SW480 (cell line): ENCODE measurements at places on chromosomes 2 and 18.
A peak's percentile ranks its signal among the peaks of the same experiment; 100 is the strongest.

DNA sequence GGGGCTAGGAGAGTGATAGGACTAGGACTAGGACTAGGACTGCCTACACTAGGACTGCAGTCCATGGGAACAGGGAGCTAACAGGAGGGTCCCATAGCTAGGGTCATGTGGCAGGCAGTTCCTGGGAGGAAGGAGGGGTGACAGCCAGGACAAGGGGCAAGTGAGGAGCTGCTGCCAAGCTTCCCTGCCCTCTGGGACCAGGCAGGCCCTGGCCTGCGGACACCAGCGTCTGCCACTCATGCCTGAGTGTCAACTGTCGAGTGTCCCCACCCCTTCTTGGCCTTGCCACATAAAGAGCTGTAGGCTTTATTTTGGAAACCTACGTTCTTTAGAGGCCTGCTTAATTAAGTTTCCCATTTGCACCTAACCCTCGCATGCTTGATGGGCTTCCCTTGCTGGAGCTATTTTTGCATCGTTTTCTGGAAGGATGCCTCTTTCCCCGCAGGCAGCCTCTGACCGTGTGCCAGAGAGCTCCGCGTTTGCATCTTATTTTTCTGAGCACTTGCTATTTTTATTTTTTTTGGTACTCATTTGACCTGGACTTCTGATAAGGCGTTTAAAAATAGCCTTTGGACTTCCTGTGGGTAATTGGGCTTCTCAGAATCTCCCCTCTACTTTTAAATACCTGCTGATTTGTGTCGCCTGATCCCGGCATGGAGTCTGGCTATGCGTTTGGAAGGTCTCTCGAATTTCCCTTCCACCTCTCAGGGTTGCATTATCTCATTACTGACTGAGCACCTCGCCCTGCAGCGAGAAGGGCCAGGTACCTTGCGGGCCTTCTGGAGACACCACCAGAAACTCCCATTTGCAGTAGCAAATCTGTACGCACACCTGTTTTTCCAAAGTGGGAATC is 66.4 kb downstream of the SH3RF3 start:
- DNase-seq, result no peak

GRCh38 chr2:223328578-223328977 is 273.6 kb downstream of the SCG2 start:
- no peak for DNase-seq

DNA sequence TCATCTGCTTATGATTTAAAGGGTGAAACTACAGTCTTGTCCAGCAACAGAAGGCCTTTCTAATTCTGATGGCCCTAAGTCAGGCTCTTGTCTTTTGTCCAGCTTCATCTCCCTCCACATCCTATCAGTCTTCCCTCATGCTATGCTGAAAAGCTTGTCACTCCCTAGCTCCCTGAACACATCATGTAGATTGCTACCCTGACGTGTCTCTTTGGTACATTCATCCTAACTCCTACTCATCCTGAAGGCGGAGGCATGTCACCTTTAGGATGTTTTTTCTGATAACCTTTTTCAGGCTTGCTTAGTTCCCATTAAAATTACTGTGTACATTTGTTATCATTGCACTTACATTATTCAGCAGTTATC is 78.4 kb upstream of the ARL5A start:
- no peak for DNase-seq

GRCh38 chr2:178271629-178272333 is 77.5 kb downstream of the OSBPL6 start:
- DNase-seq, result no peak

DNA sequence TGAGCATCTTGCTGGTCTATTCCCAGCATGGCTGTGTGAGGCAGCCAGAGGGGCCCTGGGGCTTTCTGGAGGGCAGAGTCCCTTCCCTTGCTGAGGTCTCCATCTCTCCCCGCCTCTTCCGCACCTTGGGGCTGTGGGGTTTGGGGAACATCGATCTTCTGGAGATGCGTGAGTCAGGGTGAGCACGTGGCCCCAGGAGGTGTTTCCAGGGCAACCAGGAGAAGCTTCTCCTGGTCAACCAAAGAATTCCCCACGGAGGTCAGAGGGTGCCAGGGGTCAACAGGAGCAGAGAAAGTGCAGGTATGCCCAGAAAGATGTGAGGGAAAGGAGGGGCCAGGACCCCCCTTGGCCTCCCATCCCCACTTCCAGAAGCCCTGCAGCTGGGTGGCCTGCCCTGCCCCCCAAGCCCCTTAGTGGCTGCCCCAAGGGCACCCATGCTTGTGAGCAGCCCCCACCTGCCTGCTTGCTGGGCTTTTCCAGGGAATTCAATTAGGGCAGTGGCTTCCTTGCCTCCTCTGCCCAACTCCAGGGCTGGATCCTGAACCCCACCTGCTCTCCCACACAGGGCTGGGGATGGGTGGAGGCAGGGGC is 2.8 kb upstream of the PROM2 start:
- DNase-seq, result no peak

DNA sequence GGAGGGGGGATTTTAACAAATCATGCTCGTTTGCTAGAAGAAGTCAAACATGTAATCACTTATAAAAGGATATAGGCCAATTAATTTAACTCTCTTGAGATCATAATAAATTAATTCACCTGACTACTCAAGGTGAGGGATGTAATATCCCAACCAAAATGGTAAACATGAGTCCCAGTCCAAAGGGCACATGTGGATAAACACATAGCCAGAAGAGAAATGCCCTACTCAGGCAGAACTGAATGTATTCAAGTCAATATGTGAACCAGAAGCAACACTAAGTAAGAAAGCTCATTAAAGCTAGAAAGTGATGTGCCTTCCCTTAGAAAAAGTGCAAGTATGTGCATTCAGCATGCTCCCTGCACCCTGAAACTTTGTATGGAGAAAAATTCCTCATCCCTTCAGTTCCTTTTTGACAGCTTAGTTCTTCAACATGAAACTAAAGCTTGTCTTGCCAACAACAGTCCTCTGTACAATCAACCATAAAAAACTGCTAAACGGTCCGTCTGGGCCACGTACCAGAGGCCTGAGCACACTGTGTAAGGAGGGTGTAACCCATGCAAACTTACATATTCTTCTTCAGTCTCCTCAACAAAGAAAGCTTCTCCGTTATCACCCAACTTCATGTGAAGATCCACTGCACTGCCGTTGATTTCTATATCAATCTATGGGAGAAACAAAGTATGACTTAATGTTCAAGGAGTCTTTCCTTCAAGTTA is 58.9 kb downstream of the LPIN2 start:
- no peak for DNase-seq

GRCh38 chr2:222000326-222000725 is 298.5 kb downstream of the PAX3 start:
- DNase-seq, result peak; percentile 56

DNA sequence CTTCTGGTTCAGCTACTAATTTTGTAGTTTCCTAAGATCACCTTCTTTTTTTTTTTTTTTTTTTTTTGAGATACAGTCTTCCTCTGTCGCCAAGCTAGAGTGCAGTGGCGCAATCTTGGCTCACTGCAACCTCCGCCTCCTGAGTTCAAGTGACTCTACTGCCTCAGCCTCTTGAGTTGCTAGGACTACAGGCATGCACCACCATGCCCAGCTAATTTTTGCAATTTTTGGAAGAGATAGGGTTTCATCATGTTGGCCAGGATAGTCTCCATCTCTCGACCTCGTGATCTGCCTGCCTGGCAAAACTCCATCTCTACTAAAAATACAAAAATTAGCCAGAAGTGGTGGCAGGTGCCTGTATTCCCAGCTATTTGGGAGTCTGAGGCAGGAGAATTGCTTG is 301.5 kb upstream of the TFPI start:
- no peak for DNase-seq

DNA sequence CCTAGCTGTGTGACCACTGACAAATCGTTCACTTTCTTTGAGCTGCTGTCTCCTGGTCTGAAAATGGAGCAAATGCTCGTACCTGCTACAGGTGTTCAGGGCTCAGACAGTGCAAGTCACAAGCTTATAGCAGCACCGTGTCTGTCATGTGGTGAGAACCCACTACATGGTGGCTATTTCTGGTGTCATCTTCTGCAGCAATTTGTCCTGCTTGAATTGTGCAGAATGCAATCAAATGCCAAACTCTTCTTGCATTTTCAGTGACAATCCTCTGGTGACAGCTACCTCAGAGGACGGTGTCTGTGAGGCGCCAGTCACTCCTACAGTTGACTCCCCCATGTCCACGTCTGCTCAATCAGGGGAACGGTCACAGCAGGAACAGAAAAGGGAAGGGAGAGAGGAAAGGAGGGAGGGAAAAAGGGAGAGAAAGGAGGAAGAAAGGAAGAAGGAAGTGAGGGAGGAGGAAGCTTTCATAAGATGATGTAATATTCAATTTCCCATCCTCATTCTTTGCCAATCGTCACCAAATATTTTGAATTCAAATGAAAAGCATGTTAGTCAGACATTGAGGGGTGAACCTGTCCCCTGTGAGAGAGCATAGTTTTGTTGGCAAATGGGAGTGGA is 122.2 kb downstream of the BCL2 start:
- no peak for DNase-seq

- no peak for DNase-seq
These were observed 44.2 kb upstream of the VPS54 start for GRCh38 chr2:64063454-64063853.

DNA sequence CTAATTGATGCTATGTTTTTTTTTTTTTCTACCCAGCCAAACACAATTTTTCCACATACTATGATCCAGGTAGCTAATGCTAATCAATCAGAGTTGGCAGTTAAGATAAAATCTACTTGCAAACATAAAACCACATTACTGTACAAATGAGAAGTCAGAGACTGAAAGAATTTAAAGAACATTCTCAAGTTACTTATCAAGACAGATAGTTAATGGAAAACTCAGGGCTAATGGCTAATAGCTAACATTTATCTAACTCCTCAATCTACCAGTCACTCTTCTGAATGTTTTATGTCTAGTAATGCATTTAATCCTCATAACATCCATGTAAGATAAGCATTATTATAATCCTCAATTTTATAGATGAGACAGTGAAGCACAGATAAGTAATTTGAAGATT is 537.6 kb upstream of the SETBP1 start:
- no peak for DNase-seq

GRCh38 chr2:14722904-14723570 is 90.5 kb downstream of the LRATD1 start:
- no peak for DNase-seq

- no peak for DNase-seq
These were observed 41.8 kb upstream of the TMEM200C start for GRCh38 chr18:5937121-5937520.

- peak; percentile 19 for DNase-seq
These were observed 83.1 kb upstream of the BZW1 start for GRCh38 chr2:200728630-200729029.

GRCh38 chr2:45769854-45770576 is 118.5 kb downstream of the PRKCE start:
- no peak for DNase-seq

DNA sequence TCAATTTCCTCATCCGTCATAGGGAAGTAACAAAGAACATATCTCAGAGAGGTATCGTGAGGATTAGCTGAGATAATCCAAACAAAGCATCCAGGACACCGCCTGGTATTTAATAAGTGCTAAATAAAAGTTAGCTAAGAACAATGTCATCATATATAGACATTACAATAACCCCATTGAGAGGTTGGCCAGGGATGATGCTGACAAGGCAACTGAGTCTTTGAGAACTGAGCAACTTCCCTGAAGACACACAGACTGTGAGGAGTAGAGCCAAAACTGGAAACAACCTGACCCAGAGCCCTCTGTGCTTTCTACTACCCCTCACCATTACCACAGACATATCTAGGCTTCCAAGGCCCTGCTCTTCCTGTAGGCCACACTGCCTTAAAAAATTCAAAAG is 1.6 kb upstream of the DCTN1 start:
- no peak for DNase-seq

DNA sequence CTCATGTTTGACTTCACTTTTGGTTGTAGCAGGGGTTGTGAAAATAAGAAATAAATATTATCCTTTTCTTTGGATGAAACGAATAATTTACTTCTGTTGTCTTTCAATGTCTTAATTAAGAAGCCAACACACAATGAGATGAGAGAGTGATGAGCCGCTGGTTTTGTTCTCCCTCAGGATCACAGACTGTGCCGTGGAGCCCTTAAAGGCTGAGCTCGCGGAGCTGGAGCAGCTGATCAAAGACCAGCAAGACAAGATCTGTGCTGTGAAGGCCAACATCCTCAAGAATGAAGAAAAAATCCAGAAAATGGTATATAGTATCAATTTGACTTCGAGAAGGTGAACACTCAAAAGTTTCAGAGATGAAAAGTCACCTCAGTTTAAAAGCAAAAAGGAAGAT is 28.1 kb upstream of the ASB1 start:
- no peak for DNase-seq

DNA sequence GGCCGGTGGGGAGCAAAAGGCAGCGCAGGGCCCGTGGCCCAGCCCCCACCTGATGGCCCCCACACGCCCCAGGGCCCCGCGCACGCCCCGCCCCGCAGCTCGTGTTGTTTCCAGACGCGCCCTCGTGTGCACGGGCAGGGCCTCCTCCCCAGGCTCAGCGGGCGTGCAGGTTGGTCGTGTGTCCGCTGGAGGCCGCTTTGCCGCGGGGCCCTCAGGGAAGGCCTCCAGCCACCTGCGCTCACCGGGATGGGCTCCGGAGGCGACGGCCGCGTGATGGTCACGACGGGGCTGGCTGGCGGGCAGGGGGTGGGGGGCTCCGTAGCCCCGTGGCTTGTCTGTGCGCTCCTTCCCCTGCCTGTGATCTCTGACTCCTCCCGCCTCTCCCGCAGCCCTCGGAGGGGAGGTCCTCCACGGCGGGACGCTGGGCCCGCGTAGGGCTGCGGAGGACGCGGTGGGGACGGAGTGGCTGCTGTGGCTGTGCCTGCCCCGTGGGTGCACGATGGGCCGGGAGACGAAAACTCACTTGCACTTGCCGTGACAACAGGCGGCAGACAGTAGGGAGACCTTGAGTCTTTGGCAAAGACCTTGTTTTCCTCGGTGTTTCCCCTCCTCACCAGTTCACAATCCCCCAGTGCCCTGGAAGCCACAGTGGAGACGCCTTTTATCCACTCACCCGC is 67.1 kb downstream of the RTP5 start:
- DNase-seq, result no peak

- no peak for DNase-seq
These were observed 25.5 kb upstream of the IL37 start for GRCh38 chr2:112885506-112885902.

GRCh38 chr18:47754311-47755101 is 176.0 kb downstream of the SMAD2 start:
- peak; percentile 21 for DNase-seq

DNA sequence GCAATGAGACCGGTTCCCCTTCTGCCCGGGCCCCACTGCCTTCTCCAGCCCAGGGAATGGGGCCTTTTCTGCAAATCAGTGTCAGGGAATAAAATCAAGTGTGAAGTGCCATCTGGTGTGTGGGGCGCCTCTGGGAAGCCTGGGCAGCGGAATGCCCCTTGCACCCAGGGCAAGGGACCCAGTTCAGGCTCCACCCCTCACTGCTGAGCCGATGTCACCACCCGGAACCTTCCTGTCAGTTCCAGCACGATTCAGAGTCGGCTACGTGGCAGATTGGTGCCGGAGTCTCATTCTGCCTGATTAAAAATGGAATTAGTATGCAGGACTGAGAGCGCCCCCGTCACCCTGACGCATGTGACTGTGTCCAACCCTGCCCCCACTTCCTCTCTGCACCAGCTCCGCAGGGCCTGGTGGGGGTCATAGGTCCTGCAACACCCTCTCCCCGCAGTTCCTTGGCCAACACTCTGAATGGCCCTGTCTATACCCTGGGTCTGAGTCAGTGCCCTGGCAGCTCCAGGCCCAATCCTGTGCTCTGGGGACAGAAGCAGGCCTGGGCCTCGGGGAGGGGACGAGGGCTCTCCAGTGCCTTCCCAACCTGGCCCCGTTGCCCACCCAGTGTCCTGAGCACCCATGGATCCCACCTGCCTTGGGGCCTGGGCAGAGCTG is 8.2 kb upstream of the ALPI start:
- DNase-seq, result no peak

GRCh38 chr2:121881038-121881437 is 125.6 kb downstream of the TSN start:
- DNase-seq, result no peak
